Substantia nigra (tissue), 51 donors: ENCODE measurements at places on chromosomes 4 and X.

DNA sequence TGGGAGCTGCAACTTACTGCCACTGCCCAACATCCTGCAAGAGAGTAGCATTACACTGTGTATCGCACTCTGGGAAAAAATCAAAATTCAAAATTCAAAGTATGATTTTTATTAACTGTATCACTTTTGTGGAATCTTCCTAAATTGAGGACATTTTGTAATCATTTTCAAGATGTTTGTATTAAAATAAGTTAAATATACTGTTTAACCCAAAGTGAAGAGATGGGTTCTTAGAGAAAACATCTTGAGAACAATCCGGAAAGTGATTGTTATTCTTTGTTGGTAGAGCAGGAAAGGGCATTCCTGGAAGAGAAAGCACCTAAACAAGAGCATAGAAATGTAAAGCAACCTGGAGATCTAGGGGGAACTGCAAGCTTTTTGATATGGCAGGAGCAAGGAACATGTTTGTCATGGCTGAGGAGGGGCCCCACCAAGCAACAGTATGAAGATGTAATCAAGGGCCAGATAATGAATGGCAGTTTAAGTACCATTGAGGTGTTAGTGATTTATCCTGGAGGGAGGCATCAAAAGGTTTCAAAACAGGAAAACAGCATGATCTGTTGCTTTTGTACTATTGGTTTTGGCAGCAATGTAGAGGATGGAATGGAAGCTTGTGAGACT, 14.1 kb upstream of the SEC24D start:
- DNase-seq: no peak

DNA sequence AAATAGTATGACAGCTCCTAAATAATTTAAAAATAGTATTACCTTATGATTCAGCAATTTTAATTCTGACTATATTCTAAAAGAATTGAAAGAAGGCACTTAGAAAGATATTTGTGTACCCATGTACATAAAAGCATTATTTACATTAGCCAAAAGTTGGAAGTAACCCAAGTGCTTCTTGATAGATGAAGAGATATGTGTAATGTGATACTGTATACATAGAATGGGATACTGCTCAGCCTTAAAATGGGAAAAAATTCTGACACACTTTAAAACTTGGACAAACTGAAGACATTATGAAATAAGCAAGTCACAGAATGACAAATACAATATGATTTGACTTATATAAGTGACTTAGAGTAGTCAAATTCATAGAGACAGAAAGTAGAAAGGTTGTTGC, 112.2 kb downstream of the IDS start:
- no peak for DNase-seq

DNA sequence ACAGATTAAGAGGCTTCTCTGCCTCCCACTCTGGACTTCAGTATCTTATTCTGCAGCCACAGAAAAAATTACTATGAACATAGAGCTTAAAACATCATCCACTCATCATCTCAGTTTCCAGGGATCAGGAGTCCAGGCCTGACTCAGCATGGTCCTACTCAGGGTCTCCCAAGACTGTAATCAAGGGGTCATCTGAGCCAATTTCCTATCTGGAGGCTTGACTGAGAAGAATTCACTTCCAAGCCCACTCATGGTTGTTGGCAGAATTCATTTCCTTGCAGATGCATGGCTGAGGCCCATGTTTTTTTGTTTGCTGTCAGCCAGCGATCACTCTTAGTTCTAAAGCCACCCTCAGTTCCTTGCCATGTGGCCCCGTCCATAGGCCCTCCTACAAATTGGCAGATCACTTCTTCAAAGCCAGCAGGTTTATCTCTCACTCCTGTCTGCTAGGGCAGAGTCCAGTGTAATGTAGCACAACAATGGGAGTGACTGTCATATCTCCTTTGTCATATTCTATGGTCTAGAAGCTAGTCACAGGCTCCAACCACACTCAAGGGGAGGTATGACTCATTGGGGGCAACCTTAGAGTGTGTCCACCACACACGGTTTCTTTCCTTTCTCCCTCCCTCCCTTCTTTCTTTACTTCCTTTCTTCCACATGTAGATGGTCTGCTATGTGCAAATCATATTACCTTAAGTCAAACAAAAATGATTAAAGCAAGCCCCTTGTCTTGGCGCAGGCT, 251.6 kb downstream of the QDPR start:
- no peak for DNase-seq

- no peak for DNase-seq
These were observed 141.1 kb upstream of the KIT start for GRCh38 chr4:54516556-54517215.

GRCh38 chr4:48093991-48094416, 40.0 kb downstream of the TXK start:
- DNase-seq: no peak

DNA sequence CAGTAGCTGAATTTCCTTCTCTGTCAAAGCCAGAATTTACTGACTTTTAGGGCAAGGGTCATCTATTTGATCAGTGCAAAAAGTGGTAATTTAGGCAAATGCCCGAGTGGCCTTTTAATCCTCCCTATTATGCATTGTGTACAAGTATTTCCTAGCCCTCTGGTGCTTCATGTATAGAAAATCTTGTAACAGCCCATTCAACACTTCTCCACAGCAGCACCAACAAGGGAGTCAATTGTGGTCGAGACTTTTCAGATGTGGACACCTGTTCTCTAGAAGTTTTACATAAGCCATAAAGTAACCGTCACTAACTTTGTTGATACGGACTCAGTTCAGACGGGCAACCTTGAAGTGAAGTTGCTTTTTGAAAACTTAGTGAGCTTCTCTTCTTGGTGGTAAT, 50.9 kb upstream of the FHDC1 start:
- no peak for DNase-seq

DNA sequence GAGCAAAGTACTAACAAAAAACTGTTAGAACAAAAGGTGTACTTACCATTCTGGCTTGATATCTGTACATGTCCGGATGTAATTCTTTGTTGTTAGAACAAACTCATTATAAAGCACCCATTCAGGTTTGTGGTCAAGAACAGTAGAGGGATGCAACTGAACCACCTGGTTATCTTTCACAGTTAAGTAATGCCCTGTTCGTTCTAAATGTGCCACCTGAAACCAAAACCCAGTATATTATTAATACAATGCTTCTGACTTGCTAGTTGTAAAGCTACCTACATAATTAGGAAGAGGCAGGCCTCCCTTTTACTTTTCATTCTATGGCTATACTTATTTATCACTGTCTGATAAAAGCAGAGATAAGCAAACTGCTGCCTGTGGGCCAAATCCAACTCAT, 54.8 kb downstream of the DHX15 start:
- no peak for DNase-seq

DNA sequence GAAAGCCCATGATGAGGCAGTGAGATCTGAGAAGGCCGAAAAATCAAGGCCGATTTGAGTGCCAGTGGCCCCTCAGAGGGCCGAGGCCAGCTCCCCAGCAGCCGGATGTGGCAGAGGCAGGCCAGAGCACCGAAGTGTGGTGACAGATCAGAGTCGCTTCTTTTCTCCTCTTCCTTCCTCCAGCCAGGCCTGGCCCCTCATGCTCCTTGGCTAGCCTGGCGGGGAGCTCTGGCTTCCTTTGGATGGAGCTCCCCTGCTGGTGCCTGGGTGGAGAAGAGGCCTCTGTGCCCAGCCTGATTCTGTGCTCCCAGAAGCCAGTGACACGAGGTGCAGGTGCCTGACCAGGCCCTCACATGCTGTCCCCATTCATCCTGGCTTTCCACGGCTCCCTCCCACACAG, 127.2 kb upstream of the PABPC4L start:
- no peak for DNase-seq

- DNase-seq: no peak
These were observed 64.9 kb downstream of the ANKRD17 start for GRCh38 chr4:73193659-73194058.

- DNase-seq: no peak
These were observed 33.7 kb upstream of the RP2 start for GRCh38 chrX:46803140-46803539.

DNA sequence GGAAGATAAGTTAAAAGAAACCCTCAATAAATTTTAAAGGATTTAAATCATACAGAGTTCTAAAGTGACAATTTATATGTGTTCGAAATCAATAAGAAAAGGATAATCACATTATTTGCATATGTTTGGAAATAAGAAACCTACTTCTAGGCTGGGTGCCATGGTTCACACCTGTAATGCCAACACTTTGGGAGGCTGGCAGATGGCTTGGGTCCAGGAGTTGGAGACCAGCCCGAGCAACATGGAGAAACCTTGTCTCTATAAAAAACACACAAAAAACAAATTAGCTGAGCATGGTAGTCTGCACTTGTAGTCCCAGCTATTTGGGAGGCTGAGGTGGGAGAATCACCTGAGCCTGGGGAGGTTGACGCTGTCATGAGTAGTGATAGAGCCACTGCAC, 8.1 kb upstream of the SAP30 start:
- DNase-seq: no peak

DNA sequence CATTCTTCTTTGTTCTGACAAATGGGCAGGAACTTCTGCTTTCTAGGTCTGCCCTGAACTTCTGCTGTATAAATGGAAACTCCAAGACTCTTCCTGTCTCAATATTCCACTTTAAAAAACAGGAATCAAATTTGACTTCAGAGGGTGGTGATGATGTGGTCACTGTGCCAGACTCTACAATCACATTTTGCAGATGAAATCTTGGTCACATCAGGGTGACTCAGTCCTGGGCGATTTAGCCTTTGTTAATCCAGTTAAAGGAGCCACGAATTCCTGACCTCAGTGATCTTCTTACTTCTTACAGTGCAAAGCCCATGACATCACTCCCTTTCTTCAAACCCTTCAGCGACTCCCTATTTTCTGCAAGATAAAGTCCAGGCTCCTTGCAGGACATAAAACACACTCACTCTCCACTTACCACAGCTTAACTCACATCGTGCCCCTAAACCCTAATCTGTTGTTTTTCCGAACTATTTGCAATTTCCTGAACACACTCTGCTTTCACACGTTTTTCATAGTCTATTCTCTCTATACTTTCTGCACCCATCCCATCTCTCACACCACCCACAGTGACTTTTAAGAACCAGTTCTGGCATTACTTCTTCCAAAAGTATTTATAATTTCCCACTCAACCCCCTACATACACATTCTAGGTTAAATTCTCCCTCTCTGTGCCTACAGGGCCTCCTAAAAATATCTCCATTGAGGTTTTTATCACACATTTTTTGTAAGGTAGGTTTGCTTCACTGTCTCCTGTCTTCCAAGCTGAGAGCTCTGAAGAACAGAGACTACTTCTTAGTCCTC, 11.1 kb downstream of the GASK1B start:
- DNase-seq: no peak

DNA sequence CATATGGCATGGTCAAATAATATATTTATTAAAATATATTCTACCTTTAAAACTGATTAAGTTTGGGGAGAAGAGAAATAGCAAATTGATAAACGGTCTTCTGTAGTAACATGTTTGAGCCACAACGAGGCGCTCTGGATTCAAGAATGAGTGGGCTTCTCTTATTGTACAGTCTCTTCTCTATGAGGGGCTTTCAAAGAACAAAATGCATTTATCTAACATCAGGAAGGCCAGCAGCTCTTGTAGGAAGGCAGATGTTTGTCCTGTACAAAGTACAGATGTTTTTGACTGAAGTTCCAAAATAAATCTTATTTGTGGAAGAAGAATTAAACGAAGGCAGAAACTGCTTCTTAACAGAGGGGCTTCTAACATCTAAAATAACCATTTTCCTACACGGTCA, 153.6 kb downstream of the RASL11B start:
- no peak for DNase-seq

- no peak for DNase-seq
These were observed 28.1 kb downstream of the SHISA3 start for GRCh38 chr4:42425146-42426065.

DNA sequence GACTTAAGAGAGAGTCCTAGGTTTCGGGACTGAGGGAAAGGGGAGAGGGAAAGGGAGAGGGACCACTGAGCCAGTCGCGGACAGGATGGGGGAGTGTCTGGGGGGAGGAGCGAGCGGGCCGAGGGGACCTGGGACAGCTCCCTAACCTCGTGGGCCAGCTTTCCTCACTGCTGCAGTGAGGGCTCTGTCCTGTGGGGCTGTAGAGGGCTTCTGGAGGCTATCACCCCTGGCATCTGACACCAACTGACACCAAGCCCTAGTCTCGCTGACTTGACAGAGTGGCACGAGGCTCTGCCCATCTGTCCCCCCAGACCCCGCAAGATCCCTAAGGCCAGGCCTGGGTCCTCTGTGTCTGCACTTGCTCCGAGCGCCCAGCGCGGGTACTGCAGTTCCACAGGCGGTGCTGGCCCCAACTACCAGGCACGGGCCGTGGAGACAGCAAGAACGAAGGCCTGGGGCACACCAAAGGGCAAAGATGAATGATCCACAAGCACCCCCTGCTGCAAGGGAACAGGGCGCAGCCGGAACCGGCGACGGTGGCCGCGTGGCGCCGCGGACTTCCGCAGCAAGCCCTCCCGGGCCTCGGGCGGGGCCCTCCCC, 465 bp downstream of the HAUS7 start:
- DNase-seq: no peak

DNA sequence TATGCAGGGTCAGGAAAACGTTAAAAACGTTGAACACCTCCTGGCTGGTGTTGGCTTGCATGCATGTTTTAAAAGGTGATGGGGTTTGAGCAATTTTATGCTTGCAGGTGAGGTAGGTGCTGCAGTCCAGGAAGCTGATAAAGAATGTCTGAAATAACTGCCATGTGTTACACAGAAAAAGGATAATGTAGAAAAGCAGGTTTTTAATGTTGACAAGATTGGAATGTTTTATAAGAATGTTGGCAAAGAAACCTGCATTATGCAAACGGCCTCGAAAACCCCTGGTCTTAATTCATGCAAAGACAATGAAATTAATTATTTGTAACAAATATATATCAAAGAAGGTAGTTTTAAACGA, 723.7 kb upstream of the AGA start:
- DNase-seq: no peak

- DNase-seq: no peak
These were observed 826.6 kb upstream of the SLIT2 start for GRCh38 chr4:19425146-19425545.

DNA sequence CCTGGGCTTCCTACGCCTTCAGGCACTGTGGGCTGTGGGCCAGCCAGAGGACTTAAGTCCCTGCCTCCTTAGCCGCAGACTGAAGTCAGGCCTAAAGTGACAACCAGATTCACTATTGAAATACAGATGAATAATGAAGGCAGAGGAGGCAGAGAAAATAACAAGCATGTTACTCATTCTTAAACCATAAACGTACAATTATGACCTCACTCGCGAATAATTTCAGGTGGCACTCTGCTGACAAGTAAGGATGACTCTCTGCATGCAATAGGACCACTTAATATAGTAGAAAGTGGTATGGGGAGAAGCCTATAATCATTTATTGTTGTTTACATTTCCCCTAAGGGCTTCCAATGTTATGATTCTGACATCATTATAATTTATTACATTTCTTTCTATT, 409.2 kb upstream of the FGF13 start:
- no peak for DNase-seq

GRCh38 chr4:54215379-54216077, 13.6 kb upstream of the PDGFRA start:
- no peak for DNase-seq

GRCh38 chrX:106711375-106711774, 15.1 kb upstream of the RNF128 start:
- DNase-seq: no peak
